ENCODE measurements at places on chromosomes 4 and X.

DNA sequence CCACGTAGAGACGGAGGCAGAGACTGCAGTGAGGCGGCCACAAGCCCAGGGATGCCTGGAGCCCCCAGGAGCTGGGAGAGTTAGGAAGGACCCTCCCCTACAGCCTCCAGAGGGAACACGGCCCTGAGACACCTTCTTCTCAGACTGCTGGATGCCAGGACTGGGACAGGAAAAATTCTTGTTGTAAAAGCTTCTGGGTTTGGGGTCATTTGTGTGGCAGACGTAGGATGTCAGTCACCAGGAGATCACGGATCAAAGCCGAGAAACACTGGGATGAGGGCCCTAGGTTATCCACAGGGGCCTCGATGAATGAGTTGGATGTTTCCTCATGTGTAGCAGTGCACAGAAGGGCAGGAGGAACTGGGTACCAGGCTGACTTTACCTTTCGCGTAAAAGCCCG lies 163.7 kb downstream of the SHOX start:
- DNase-seq = no peak

DNA sequence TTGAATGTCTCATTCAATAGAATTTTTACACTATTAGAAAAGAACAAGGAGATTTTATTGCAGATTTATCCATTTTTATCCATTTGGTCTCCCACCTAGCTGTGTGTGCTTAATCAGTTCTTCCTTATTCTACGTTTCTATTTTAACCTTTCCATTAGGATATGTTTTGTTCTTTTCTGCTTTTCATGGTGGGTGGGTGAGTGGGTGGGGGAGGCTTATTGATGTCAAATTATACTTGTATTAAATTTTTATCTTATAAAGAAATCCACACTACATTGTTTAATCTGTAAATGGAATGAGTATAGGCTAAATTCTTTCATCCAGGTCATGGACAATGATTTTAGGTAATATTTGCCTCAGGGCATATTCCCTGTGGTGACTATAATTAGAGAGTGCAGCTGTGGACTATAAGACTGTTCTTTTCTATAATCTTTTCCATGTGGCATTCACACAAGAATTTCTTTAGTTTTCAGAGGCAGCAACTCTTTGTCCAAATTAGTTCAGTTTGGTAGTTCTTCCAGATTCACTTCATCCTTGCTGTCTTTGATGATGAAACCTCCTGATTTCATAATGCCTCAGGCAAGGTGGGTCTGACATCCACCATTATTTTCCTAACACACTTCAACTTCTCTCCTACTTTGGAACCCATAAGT lies 2451.8 kb downstream of the PCDH7 start:
- DNase-seq = no peak

DNA sequence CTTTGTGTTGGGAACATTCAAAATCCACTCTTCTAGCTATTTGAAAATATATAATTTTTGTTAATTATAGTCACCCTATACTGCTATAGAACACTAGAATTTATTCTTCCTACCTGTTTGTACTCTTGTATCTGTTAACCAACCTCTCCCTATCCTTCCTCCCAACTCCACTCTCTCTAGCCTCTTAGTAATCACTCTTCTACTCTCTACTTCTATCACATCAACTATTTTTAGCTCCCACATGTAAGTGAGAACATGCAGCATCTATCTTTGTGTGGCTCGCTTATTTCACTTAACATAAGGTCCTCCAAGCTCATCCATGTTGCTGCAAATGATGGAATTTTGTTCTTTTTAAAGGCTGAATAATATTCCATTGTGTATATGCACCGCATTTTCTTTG lies 537.3 kb downstream of the MID1IP1 start:
- DNase-seq = no peak

DNA sequence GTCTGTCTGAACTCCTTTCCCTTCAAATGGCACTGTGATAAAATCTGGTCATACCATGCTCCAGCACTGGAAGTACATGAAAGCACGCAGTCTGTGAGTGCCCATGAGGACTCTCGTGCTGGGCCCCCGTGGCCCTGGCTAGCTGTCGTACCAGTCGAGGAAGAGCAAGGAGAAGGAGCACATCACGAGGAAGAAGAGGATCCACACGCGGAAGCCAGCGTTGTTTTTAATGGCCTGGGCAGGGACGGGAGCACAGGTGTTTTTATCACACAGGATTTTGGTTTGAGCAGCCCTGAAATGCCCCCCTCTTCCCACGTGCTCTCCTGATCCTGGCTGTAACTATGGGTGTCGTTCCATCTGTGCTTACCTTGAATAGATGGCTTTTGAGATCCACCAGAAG lies 33.0 kb downstream of the NSG1 start:
- no peak for DNase-seq

GRCh38 chr4:119498527-119498926 lies 130.1 kb downstream of the PDE5A start:
- no peak for DNase-seq

- DNase-seq = no peak
Observed at GRCh38 chr4:129362691-129363274, 266.8 kb downstream of the C4orf33 start.

DNA sequence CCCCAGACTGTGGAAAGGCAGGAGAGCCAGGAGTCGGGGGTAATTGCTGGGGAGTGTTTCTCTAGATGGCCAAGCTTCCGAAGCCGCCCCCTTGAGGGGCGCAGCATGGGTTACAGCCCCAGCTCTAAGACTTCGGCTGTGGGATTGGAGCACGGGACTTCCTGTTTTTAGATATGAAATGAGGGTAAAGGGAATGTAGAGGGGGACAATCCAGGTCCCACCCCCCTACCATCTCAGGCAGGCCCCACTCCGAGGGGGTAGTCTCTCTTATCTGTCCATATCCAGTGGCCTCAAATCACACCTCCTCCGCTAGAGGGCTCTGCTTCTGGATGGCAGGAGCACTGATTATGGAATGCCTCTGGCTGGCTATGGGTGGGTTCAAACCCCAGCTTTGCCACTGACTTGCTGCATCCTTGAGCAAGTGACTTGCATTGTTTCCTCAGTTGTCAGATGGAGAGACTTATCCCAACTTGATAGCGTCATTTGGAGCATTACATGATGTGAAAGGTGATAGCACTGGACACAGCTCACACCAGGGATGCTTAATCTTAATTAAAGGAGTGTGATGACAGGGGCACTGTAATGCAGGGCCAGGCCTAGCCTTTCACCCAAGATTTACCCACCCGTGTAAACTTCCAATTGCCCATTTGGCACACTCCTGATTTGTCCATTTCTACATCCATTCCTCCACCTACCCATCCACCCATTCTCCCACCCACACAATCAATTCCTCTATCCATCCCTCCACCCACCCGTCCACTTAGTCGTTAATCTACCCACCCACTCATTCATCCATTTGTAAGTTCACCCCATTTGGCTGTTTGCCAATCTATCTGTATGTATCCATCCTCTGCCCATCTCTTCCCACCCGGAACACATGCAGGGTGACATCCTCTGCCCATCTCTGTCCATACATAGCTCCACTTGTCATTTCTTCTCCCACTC lies 848 bp upstream of the KCND1 start:
- DNase-seq = no peak

- no peak for DNase-seq
Observed at GRCh38 chrX:10104958-10105658, 51.7 kb upstream of the CLCN4 start.

- no peak for DNase-seq
Observed at GRCh38 chr4:101599620-101600019, 190.9 kb upstream of the BANK1 start.

DNA sequence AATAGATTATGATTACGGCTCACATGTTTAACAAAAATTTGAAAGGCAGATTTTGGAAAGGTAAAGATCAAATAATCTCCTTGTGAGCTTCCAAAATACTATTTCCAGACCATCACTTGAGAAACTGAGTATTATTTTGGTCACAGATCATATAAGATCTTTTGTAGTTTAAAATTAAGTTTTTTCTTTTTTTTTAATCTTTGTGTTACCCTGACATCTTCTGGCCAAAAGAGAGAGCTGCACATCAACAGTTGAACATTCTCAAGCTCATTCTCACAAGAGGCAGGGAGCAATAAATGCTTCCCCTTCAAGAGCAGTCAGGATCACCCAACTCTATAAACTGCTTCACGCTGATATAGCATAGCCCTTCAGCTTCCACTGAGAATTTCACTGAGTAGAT lies 15.9 kb downstream of the TMEM192 start:
- DNase-seq = no peak

DNA sequence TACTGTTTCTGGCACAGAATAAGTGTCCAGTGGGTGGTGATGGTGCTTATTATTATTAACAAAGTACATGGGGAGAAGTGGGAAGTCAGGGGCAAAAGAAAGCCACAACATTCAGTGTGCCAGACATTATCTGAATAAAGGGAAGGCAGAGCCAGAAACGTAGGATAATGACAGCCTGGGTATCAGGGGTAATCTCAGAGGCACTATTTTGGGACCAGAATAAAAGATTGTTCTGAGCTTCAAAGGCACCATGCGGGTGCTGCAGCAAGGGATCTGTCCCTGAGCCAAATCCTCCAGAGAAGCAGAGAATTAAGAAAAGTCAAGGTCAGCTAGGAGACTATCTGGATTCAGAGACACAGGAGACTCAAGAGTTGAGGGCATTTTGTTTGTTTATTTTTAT lies 328.8 kb upstream of the GATB start:
- DNase-seq = no peak

- DNase-seq = no peak
Observed at GRCh38 chrX:14946606-14947155, 73.5 kb downstream of the MOSPD2 start.

DNA sequence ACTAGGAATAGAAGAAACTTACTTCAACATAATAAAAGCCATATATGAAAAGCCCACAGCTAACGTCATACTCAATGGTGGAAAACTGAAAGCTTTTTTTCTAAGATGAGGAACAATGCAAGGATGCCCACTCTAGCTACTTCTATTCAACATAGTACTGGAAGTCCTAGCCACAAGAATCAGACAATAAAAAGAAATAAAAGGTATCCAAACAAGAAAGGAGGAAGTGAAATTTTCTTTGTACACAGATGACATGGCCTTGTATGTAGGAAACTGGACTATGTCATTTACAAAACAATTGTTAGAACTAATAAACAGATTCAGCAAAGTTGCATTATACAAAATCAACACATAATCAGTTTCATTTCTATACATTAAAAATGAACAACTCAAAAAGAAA lies 25.5 kb upstream of the NXT2 start:
- DNase-seq = no peak

DNA sequence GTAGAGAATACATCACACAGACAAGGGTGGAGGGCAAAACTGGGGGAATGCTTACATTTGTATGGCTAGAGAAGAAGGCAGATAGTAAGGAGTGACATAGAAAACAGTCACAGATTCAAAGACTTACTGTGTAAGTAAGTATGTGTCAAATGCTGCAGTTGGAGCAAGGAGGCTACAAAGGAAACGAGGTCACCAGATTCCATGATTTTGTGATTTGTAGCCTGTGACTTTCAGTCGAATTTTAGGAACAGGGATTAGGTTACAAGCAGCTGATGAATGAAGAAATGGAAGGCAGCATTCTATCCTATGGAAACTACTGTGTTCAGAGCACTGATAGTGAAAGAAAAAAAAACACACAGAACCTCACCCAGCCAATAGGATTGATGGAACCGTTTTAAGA lies 407.9 kb downstream of the IL15 start:
- no peak for DNase-seq

GRCh38 chrX:8849945-8850344 lies 48.8 kb upstream of the FAM9A start:
- DNase-seq = no peak

DNA sequence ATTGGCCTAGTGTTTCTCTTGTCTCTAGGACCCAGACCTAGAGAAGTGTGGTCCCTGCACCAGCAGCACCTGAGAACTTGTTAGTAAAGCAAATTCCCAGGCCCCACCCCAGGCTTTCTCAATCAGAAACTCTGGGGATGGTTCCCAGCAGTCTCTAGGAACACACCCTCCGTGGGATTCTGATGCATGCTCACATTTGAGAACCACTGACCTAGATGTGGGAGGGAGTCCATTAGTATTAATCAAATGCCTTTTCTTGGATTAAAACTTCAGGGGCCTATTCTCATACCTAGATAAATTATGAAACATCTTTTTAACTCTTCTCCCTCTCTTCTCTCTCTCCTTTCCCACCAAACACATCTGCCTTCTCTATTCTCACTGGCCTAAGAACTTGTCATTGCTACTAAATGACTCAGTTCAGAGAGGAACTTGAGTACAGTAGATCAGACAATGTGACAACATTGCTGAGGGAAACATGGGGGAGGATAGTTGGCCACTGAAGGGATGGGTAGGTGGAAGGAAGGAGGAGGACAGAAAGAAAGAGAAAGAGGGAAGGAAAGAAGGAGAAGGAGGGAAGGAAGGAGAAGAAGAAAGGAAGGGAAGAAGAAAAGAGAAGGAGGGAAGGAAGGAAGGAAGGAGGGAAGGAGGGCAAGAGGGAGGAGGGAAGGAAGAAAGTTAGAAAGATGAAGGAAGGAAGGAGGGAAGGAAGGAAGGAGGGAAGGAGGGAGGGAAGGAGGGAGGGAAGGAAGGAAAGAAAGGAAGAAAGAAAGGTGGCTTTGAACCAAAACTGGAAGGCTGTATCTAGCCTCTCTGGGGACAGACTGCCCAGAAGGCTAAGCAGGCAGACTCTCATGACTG lies 132.7 kb upstream of the MAP3K15 start:
- no peak for DNase-seq

DNA sequence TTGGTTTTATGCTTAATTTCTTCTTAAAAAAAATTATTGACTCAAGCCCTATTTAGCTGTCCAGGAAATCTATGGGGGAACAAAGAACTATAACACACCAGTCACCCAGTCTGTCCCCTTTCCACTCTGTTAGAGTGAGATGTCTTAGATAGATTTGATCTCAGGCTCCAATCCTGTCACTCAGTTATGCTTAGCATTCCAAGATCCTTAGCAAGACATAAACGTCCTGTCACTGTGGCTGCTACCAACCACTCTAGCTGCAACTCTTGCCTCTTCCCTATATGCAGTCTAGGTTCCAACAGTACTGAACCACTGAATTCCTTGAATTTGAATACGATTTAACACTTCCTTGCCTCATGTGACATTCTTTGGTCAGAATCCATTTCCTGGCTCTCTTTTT lies 241.9 kb upstream of the NWD2 start:
- no peak for DNase-seq

DNA sequence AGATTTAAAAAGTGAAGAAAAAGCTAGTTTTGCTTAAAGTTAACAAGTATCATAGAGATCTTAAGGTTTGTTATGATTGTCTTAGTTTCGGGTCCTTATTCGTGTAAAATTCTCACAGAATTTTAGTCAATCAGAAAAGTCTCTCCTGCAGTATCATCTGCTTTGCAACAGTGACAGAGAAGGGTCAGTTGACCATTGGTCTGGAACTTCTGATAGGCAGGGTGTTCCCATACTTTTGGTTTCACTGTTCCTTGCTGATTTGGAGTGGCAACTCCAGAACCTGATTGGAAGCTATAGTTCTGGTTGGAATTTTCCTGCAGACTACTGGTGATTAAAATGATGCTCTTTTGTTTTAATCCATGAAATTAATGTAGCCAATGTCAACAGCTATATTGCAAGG lies 1.8 kb downstream of the IL15 start:
- no peak for DNase-seq

DNA sequence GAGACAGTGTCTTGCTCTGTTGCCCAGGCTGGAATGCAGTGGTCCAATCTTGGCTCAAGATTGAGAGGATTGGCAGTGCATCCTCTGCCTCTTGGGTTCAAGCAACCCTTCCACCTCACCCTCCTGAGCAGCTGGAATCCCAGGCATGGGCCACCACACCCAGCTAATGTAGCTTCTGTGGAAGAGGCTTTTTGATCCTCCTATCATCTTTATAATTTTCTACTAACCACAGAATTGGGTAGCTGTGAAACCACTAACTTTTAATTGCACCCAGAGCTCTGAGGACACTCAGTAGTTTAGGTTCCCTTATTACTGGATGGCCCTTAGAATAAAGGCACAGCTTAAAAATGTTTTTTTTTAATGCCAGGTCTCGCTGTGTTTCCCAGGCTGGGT lies 8.9 kb upstream of the AGA start:
- no peak for DNase-seq
